ENCODE measurements at places on chromosomes 1 and 21. TPM values are rescaled to one million over a fixed set of nuclear protein-coding genes. Genes with fewer than 3 reads are reported as not detected.

Gene DDAH1
- polyA plus RNA-seq, result 32.4 TPM

Gene RXFP4
- polyA plus RNA-seq, result 1.8 TPM

Gene SPRR1A
- polyA plus RNA-seq, result not detected

Gene TFB2M
- 10.1 TPM for polyA plus RNA-seq

Gene CDC73
- polyA plus RNA-seq, result 17.8 TPM

Gene AK2
- polyA plus RNA-seq, result 139 TPM

Gene ANGEL2
- 13.4 TPM for polyA plus RNA-seq

- no peak overlapping the region for H3K27ac ChIP-seq
- peak; percentile 81 for DNase-seq
- H3K27me3 ChIP-seq, result no peaks in the 10 kb centered on the region
- H3K4me3 ChIP-seq, result peak overlapping the region; percentile 23
- no peaks in the 10 kb centered on the region for H3K36me3 ChIP-seq
Measured at GRCh38 chr1:204307334-204307883, 52.3 kb downstream of the PLEKHA6 start.

GRCh38 chr1:27662707-27663393 lies 9.1 kb downstream of the IFI6 start:
- DNase-seq, result peak; percentile 90
- no peak overlapping the region for H3K4me3 ChIP-seq
- H3K27ac ChIP-seq, result peak overlapping the region; percentile 25
- H3K36me3 ChIP-seq, result no peaks in the 10 kb centered on the region
- no peaks in the 10 kb centered on the region for H3K27me3 ChIP-seq

- no peaks in the 10 kb centered on the region for H3K4me1 ChIP-seq
- no peak for DNase-seq
- H3K4me3 ChIP-seq, result no peak overlapping the region
- no peak overlapping the region for H3K27ac ChIP-seq
- H3K36me3 ChIP-seq, result peaks cover 19% of the 10 kb centered on the region
Measured at GRCh38 chr1:1759456-1760344, 18.6 kb downstream of the NADK start.

DNA sequence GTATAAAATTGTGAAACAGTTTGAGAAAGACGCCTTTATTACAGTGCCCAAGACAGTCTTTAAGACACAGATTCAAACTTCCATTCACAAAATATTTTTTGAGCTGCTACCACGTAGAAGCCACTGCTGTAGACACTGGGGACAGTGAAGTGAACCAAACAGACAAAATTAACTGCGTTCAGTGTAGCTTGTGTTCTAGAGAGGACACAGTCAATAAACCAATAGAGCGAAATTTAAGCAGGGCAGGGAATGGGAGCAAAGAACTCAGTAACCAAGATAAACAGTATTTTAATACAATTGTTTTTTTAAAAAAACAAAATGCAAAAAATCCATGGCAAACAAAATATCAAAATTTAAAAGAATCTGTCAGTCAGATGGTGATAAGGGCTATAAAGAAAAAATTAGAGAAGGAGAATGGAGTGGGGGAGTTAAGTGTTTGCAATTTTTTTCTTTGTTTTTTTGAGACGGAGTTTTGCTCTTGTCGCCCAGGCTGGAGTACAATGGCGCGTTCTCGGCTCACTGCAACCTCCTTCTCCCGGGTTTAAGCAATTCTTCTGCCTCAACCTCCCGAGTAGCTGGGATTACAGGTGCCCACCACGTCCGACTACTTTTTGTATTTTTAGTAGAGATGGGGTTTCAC lies 719 bp upstream of the PARS2 start:
- H3K4me1 ChIP-seq, result no peaks in the 10 kb centered on the region
- peak overlapping the region; percentile 28 for H3K4me3 ChIP-seq
- DNase-seq, result no peak
- H3K27me3 ChIP-seq, result no peaks in the 10 kb centered on the region
- H3K36me3 ChIP-seq, result no peaks in the 10 kb centered on the region

- H3K36me3 ChIP-seq, result no peaks in the 10 kb centered on the region
- H3K27me3 ChIP-seq, result no peaks in the 10 kb centered on the region
- no peak for DNase-seq
- H3K4me1 ChIP-seq, result peaks cover 8% of the 10 kb centered on the region
- no peak overlapping the region for H3K4me3 ChIP-seq
Measured at GRCh38 chr1:4709641-4710040, 55.2 kb downstream of the AJAP1 start.

- H3K4me1 ChIP-seq, result no peaks in the 10 kb centered on the region
- no peaks in the 10 kb centered on the region for H3K36me3 ChIP-seq
- H3K4me3 ChIP-seq, result no peak overlapping the region
- peak; percentile 43 for DNase-seq
- no peak overlapping the region for H3K27ac ChIP-seq
- no peaks in the 10 kb centered on the region for H3K27me3 ChIP-seq
Measured at GRCh38 chr1:51306950-51307349, 23.4 kb downstream of the TTC39A start.

DNA sequence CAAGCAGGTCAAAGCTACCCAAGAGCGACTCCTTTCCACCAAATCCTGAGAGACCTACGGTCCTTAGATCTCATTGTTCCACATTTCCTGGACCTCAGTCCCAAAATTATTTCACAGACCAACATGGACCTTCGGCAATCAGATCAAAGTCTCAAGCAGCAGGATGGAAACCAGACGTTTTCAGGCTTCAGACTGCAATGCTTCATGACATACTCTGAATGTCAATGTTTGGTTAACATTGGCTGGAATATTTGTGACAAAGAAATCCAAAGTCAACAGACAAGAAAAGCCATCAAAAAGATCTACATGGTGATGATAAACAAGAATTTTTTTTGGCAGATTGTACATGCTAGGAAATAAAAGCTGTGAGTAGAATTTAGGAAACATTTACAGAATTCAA lies 1057.3 kb downstream of the ADGRL2 start:
- no peak overlapping the region for H3K4me3 ChIP-seq
- H3K4me1 ChIP-seq, result no peaks in the 10 kb centered on the region
- H3K36me3 ChIP-seq, result no peaks in the 10 kb centered on the region
- DNase-seq, result no peak

DNA sequence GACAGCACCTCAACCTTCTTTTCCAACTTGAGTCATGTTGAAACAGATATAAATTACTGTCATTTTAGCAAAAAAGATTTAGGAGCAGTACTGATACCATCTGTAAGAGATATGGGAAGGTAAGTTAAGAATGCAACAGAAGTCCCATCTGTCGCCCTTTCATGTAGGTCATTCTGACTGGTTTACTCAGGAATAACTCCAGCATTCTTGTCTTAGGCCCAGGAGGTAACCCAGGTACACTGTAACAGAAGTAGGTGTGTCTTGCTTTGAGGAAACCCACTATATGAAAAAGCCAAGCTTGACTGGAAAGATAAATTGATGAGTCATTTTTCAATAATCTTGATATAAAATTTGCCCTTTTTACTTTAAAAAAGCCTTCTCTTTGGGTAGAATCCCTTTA lies 35.4 kb downstream of the PGM1 start:
- H3K4me3 ChIP-seq, result no peak overlapping the region
- H3K27me3 ChIP-seq, result no peaks in the 10 kb centered on the region
- H3K4me1 ChIP-seq, result peaks cover 30% of the 10 kb centered on the region
